ENCODE measurements at places on chromosomes 6 and 20. TPM values are rescaled to one million over a fixed set of nuclear protein-coding genes. Genes with fewer than 3 reads are reported as not detected.

GRCh38 chr6:150451807-150452427 lies 83.1 kb downstream of the IYD start:
- no peak for DNase-seq

DNA sequence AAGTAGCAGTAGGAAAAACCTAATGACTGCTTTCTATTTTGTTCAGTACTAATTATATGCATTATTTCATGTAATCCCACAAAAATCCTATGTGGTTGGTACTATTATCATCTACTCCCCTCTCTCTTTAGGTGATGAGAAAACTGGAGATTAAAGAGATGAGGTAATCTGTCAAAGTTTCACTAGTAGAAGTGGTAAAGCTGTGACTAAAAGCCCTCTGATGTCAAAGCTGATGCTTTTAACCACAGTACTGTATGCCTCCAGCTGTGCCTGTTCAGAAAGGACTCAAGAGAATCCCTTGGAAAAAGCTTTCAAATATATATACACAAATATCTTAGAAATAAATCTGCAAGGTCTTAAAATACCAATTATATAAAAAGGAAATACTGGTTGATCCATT lies 38.0 kb downstream of the PHIP start:
- no peak for DNase-seq

C6orf132 gene
- 3.3 TPM for total RNA-seq

BMP7 gene
- total RNA-seq, result 2.5 TPM

DNA sequence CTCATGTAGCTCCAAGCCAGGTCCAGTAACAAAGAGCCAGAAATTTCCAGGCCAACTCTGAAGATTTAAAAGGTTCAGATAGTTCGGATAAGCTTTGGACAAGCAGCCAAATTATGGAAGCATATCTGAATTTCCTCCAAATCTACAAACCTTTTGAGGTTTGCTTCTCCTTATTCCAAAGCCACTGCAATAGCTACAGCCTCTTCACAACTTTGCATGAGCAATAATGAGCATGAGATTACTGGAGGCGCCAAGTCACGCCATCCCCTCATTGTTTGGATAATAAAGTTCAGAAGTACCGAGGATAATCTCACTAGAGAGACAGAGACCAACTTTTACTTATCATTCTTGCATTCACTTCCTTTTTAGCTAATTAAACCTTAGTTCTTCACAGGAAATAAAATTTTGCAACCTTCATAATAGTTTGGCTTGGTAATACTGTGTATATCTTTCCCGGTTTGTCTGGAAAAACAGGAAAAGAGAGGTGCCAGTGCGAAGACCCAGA lies 329.6 kb upstream of the RSPO3 start:
- DNase-seq, result peak; percentile 65

- no peak for DNase-seq
Measured at GRCh38 chr6:2266031-2266795, 20.8 kb upstream of the GMDS start.

MDFI gene
- 8.6 TPM for total RNA-seq

- no peak for DNase-seq
Measured at GRCh38 chr6:786946-787763, 94.2 kb upstream of the EXOC2 start.

GRCh38 chr6:130453230-130453629 lies 87.4 kb downstream of the TMEM200A start:
- DNase-seq, result no peak

DNA sequence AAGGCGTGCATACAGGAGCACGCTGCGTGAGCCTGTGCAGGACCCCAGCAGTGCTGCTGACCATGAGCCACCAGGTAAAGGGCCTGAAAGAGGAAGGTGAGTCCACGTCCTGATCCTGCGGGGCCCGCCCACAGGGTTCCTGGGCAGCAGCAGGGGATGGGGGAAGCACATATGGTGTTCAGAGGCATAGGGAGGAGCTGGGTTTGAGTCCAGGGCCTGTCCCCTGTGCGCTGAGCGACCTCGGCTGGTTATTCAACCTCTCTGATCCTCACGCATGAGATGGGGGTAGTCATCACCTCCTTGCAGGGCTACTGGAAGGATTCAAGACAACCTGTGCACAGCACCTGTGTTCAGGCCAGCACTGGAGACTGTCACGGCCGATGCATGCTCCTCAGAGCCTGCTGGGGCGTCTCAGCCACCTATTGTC lies at the start of gene TMC2:
TMC2 (plus strand) TSS at position 14 of the 427 bp plus-strand sequence; CDS start at position 63, 49 bp downstream.
- DNase-seq, result no peak

C6orf89 gene
- 44.0 TPM for total RNA-seq

REM1 gene
- 5.3 TPM for total RNA-seq

CRISP2 gene
- not detected for total RNA-seq
